ENCODE measurements at places on chromosomes 13 and 19.
A peak's percentile ranks its signal among the peaks of the same experiment; 100 is the strongest.

DNA sequence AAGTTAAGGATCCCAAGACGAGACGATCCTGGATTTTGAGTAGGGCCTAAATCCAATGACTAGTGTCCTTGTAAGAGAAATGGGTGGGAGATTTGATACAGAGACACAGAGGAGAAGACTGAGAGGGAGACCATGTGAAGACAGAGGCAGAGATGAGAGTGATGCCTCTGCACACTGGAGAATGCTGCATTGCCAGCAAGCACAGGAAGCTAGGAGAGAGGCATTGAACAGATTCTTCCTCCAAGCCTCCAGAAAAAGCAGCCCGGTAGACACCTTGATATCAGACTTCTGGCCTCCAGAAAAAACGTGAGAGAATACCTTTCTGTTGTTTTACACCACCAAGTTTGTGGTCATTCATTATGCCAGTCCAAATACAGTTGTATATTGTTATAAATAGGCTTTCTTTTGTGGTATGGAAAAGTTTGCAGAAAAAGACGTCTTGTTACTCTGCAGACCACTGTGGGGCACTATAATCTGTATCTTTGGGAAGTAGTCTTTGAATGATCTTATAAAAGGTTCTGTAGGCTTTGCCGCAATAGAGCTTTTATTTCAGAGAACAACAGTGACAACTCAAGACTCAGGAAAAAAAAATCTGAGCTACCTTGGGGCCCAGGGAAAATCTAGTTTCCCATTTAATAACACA is 17.9 kb upstream of the RFC3 start:
- DNase-seq: peak; percentile 74

DNA sequence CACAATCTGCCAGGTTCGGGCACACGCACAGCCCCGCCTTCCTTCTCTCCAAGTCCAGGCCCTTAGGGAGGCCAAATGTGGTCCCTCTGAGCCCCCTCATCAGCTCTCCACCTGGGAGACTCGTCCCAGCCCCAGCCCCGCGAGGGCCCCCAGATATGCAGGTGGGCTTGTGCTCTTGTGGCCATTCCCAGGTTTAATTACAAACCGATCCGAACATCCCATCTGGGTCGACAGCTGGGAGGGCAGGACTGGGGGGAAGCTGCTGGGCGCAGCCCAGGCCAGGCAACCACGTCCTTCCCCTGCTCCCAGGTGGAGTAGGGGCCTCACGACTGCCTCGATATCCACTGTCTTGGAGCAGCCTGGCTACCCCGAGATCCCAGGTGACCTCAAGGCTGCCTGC is 7.5 kb upstream of the C2CD4C start:
- no peak for DNase-seq

DNA sequence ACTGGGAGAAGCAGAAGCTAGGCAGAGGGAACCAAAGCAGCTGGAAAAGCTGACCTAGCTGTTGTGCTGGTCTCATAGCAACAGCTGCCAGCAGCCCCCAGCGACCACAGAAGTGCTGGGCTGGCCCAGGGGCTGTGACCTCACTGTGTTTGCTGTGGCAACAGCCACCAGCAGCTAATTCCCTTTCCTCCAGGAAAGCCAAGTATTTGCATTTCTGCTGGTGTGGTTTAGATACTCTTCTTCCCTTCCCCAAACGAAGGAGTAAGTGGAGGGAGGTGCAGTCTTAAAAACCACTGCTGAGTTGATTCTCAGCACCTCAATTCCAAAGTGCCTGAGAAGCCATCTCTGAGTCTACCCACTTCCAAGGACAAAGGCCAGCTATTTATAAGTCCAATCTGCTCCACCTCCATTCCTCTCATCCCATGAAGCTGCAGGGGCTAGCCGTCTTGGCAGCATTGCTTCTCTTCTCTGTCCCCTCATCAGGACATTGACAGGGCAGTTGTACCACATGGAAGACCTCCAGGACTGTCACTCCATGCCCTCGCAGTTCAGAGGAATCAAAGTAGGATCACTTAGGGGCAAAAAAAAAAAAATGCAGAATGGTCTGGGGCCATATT is 11.5 kb upstream of the CCDC97 start:
- peak; percentile 65 for DNase-seq

DNA sequence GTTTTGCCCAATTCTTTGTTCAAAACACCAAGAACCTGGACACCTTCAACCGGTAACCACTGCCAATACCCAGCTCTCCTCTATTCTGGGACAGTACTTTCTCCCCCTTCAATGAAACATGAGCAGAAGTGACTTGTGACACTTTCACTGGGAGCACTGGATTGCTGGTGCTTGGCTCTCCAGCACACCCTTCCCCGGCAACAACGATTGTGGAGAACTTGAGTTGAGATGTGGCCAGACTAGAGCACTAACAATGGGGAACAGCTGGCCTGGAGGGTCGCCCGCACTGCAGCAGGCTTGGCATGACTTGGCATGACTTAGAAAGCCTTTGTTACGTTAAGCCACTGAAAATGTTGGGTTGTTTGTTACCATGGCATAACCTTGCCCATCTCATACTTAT is 7.5 kb upstream of the B3GLCT start:
- DNase-seq: no peak

- DNase-seq: no peak
Observed at GRCh38 chr19:24048261-24048660, 38.7 kb upstream of the ZNF254 start.

- DNase-seq: no peak
Observed at GRCh38 chr19:35609851-35610353, 2.6 kb upstream of the HAUS5 start.

DNA sequence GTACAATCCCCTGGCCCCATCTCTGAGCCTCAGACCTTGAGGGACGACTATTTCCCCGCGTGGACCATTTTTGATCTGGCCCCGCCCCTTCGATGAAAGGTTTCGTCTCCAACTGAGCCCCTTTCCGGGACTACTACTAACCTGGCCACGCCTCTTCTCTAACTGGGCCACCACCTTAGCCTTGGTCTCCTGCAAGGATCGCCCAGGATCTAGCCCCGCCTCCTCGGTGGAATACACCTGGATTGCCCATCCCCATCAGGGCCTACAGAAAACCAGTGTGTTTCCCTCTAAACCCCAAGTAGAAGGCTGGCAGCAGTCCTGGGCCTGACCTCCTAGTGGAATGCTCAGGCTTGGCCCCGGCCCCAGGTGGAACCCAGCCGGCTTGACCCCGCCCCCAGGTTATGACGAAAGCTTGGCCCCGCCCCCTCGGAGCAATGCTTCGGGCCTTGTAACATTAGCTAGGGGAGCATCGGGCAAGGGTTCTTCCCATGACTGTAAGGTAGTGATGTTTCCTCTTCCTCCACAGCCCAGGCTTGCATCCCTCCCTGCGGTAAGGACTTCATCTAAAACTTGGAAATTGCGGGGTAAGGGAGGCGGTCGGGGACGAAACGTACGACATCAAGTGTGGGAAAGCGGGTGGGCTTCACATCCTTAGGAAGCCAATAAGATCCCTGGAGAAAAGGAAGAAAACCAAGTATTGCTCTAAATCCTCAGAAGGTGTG is 9.1 kb downstream of the SPACA6 start:
- peak; percentile 58 for DNase-seq

DNA sequence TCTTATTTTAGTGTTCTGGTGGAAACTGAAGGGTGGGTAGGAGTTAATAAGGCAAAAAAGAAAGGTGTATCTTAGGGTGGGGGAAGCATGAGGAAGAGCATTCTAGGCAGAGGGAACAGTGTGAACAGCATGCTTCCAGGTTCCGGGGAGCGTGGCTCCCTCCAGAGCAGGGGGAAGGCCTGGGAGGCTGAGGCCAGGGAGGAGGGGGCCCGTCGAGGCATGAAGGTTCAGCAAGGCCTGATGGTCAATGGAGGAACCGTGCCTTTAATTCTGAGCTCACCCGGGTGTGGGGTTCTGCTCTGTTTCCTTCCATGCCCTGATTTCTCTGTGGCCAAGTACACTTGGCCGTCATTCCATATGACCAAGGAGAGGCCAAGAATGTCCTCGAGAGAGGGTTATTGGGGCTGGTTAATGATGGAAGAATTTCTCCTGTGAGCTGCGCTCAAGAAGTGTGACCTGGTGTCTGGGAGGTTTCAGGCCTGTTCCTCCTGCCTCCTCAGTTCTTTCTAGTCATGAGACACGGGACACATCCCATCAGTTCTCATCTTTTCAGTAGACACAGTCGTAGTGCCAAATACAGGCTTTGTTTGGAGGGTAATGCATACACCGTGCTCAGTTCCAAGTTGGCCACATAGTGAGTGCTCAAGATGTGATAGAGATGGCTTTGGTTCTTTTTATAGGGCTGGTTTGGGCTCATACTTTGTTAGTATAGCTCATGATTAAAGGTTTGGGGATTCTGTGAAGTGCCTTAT is 73.6 kb downstream of the SIPA1L3 start:
- DNase-seq: no peak

DNA sequence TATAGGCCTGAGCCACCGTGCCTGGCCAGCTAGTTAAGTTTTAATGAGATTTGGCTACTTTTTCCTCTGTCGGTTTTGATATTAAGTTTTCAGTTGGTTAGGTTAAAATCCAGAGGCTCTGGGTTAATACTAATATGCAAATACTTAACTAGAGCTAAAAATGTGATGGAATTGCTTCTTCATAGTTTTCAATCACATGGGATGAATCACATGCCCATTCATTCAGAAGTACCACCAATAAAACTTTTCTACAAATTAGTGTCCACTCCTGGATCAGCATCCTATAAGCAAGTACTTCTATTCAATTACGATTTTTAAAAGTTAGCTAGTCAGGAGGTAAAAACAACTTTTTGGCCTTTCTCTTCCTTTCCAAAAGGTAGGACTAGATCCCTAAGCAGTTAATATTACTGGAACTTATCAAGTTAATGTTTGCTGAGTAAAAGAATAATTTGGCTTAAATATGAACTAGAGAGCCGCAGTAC is 4.3 kb downstream of the SLC25A30 start:
- DNase-seq: no peak

GRCh38 chr13:60012488-60012887 is 151.2 kb downstream of the DIAPH3 start:
- no peak for DNase-seq

DNA sequence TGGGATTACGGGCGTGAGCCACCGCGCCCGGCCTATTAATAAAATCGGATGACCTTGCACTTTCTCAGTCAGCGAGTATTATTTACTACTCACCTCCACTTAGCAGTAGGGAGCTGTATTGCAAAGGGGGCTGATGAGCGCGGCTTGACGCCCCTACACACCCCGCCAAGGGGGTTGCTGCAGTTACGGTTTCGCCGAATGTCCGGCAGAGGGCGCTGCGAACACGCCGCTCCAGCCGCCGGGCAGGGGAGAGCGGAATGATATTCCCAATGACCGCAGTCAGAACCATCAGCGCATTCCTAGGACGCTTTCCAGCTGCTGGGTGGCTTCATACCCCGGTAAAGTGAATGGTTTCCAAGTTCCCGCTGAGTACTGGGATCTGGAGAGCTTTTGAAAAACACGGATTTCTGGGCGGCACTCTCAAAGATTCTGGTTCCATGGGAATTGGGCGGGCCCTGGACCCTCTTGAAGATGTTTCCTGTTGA is 30.0 kb upstream of the TPT1 start:
- DNase-seq: peak; percentile 90

- DNase-seq: no peak
Observed at GRCh38 chr13:95260031-95260525, 41.2 kb downstream of the ABCC4 start.

- DNase-seq: peak; percentile 30
Observed at GRCh38 chr13:35988648-35989081, 142.5 kb downstream of the DCLK1 start.

DNA sequence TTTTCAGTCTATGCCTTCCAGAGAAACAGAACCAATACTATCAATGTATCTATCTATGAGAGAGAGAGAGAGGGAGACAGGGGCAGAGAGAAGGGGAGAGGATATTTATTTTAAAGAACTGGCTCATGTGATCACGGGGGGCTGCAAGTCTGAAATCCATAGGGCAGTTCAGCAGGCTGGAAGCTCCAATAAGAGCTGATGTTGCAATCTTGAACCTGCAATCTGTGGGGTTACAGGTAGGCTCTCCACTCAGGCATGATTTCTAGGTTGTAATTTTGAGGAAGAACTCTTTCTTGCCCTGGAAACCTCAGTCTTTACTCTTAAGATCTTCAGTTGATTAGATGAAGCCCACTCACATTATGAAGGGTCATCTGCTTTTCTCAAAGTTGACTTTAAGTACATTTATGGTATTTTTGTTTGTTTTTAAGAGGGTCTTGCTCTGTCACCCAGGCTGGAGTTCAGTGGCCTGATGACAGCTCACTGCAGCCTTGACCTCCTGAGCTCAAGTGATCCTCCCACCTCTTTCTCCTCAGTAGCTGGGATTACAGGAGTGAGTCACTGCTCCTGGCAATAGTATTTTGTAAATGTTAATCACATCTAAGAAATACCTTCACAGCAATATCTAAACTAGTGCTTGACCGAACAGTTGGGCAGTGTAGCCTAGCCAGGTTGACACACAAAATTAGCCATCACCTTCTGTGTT is 376.4 kb downstream of the FGF9 start:
- DNase-seq: no peak

DNA sequence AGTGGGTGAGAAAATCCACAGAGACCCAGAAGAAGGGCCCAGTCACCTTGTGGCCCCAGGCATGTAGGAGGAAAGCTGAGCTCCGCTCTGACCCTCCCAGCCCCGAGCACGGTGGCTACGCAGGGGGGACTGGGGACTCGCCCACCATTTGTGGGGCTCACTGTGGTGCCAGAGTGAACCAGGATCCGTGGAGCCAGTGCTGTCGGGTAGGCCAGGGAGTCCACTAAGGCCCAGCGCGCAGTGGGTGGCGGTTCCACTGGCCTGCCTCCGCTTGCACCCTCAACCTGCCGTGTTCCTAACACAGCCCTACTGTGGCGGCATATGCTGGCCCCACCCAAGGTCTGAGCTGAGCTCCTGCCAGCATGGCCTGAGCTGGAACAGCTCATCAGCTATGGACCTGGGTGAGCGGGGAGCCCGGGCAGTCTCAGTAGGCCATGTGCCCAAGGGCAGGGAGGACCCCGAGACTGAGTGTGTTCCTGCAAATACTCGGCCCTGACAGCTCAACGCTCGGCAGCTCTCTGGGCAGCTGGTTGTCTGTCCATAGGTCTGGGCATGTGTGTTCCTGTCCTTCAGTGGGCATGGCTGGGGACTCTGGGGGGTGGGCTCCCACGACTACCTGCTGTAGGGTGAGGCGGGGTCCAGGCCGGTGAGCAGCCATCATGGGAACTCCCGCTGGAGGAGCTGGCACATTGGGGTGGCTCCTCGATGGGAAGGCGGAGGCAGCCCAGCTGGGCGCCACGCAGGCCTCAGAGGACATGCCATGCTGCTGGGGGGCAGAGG is 36.6 kb downstream of the CEBPG start:
- DNase-seq: no peak

GRCh38 chr19:33781996-33782395 is 14.7 kb upstream of the KCTD15 start:
- DNase-seq: no peak

- DNase-seq: no peak
Observed at GRCh38 chr13:32056316-32056715, 24.7 kb downstream of the FRY start.

Data from adipocyte (in vitro differentiated cells).